ENCODE measurements at places on chromosomes 7 and 10. TPM values are rescaled to one million over a fixed set of nuclear protein-coding genes. Genes with fewer than 3 reads are reported as not detected.

- no peak for DNase-seq
Measured at GRCh38 chr10:114893251-114893650, 44.7 kb upstream of the TRUB1 start.

DNA sequence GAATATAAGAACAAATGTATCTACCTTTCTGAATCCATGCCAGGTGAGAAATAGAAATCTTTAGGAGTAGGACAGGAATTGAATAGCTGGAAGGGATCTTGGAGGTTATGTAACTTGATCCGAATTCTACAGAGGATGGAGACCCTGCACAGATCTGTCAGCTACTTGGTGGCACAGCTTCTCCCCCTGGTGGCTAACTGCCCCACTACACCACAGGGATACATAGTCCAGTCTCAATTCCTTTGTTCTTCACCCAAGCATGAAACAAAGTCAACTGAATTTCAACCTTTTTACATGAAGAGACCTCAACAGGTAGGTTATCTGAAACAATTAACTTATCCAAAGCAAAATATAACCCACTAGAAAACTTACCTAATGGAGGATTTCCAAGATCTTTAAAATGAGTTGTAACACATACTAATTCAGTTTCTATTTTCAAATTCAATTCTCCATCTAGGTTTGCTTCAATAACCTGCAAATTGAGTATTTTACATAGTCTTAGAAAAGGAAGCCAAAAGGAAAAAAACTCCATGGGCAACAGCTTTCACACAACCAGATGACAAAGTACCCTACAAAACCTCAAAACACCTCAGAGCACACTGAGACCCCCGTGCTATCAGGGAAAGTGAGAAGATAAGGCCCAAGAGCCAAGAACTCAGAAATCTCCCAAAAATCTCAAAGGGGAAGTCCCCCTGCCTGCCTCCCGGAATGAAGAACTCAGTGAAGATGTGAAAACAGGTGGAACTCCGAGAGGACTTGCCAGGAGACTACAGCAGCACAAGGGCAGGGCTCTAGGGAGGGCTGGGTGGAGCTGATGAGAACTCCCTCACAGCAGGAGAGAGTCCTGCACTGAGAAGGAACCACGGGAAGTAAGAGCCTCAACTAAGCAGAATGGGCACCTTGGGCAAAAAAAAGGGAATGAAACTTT lies 10.3 kb downstream of the HUS1 start:
- DNase-seq = no peak

Gene TMEM130
- total RNA-seq = 0.41 TPM

Gene C7orf25
- total RNA-seq = 10.0 TPM

- DNase-seq = no peak
Measured at GRCh38 chr10:72081772-72082590, 6.4 kb downstream of the SPOCK2 start.

DNA sequence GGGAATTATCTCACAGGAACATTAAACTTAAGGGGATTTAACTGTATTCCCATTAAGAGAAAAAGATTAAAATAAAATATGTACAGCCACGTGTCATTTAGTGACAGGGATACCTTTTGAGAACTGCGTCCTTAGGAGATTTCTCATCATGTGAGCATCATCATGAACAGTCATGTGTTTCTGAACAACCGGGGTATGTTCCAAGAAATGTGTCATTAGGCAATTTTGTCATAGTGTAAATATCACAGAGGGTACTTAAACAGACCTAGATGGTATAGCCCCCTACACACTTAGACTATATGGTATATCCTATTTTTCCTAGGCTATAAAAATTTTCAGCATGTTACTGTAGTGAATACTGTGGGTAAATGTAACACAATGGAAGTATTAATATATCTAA lies 840.3 kb downstream of the CNTNAP2 start:
- peak; percentile 60 for DNase-seq

DNA sequence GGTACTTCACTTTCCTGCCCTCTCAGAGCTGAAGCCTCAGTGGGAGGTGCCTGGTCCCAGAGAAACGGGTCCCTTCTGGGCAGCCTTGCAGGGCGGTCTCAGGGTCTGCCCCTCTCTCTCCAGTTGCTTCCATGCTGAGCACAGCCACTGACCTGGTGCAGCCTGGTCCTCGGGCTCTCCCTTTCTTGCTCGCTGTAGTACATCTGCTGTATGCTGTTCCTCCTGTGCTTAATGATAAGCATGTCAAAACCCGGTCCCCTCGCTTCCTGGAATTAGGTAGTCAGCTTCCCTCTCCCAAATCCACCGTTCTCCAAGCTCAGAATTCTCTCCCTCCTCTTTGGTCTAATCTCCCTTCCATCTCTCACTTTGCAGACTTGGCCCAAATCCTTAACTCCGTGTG lies 11.0 kb upstream of the HPS1 start:
- no peak for DNase-seq

DNA sequence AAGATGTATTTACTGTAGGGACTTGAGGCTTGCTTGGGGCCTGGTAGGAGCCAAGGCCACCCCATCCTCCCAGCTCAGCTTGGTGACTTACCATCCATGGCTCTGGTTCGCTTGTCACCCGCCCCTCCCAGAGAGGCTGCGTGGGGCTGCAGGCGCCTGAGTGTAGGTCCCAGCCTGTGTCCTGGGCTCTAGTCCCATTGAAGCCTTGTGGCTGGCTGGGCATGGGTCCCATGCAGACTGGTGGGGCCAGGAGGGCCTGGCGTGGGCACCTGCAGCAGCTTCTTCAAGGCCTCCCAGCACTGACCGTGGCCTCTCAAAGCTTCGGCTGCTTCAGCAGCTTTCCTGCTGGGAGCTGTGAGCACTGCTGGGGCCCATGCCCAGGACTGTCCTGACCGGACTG lies 118.1 kb downstream of the INPP5A start:
- DNase-seq = no peak

- no peak for DNase-seq
Measured at GRCh38 chr10:17961551-17962422, 10.1 kb downstream of the SLC39A12 start.

Gene CPED1
- total RNA-seq = 0.39 TPM

Gene PTPRE
- total RNA-seq = 0.44 TPM

- DNase-seq = no peak
Measured at GRCh38 chr10:128028508-128029289, 97.5 kb downstream of the MKI67 start.

DNA sequence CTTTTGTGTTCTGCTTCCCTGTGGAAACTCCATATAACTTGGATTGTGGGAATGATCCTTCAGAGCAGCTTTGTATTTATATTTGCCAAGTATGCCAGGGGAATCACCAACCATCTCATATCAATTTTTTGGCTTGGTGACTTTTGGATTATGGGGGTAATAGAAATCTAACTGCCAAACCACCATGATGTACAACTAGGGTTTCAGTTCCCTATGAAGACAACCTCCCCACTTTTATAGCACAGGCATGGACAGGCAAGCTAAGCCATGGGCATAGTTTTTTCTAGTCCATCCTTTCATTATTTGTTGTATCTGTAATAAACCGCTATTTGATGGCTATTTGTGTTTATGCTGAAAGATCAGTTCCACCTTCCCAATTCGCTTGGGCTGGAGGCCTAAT lies 17.7 kb downstream of the NPY start:
- no peak for DNase-seq
